ENCODE measurements at places on chromosomes 16 and 17.

GRCh38 chr17:76536511-76537287 lies 810 bp downstream of the CYGB start:
- DNase-seq: no peak

DNA sequence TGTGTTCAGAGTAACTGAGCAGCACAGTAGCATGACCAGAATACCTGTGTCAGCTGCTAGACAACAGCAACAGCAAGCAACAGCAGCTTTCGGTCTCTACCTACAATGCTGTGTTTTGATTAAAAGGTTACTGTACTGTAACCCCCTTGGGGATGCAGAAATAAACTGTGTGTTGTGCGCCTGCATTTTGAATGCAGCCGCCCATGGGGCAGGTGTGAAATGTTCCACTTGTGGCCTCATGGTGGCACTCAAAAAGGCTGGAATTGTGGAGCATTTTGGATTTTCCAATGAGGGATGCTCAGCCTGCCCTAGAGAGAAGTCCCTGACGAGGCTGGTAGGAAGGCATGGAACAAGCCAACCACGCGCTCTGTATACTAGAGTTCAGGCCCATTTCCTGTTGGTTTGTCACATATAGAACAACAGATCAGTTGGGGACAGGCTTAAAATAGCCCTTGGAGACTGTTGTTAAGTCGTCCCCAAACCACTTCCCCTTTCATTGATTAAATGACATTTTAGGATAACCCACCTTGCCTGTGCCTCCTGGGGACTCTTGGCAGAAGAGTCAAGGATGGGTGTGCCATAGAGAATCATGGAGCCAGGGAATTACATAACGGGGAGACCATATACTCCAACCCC lies 27.1 kb downstream of the SCPEP1 start:
- peak; percentile 41 for DNase-seq

DNA sequence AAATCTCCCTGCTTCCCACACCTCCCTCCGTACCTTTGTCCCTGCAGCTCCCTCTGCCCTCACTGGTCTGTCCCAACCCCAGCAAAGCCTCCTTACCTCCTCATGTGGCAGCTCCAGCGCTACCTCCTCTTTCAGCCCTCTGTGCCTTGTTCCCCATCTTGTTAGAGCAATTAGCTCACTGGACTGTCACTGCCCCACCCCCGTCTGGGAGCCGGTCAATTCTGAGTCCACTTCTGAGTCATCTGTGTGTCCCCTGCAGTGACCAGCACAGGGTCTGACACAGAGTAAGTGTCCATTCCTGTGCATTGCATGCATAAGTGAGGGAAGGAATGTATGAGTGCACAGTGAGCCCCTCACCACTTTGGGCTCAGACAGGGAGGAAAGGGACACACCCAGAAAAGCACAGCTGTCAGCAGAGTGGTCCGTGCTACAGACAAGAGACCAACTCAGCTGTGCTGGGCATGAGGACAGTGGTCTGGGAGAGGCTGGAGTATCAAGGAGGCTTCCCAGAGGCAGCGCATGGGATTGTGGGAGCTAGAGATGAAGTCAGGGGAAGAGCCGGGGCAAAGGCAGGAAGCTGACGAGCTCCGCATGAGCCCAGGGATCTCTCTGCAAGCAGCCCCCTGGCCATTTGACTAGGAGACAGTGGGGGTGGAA lies 45.9 kb downstream of the PITPNM3 start:
- no peak for DNase-seq

- peak; percentile 37 for DNase-seq
These were observed 7.9 kb upstream of the SLFN14 start for GRCh38 chr17:35568561-35568960.

GRCh38 chr17:8572764-8573163 lies 57.8 kb downstream of the MYH10 start:
- DNase-seq: no peak

- DNase-seq: peak; percentile 89
These were observed 488.5 kb upstream of the SOX9 start for GRCh38 chr17:71632328-71632727.

DNA sequence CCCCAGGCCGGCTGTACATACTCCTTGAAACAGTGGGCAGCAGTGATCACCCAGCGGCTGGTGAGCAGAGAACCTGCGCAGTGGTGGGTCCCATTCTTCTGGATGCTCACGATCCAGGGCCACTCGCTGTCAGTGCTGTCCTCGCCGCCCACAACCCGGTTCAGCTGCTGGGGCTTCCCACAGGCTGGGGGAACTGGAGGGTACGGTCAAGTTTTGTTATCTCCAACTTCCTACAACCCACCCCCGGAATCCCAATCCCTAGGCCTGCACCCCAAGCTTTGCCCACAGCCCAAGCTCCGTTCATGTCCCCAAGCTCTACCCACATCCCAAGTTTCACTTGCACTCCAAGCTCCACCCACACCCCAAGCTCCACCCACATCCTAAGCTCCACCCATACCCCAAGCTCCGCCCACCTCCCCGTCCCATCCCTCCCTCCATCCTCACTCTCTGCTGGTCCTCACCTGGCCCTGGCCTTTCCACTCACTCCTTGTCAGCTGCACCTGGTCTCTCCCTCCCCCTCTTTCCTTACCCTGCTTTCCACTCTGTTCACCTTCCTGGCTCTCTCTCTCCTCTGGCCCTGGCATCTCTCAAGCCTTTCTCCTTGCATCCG lies 1.8 kb downstream of the PRSS22 start:
- DNase-seq: no peak

DNA sequence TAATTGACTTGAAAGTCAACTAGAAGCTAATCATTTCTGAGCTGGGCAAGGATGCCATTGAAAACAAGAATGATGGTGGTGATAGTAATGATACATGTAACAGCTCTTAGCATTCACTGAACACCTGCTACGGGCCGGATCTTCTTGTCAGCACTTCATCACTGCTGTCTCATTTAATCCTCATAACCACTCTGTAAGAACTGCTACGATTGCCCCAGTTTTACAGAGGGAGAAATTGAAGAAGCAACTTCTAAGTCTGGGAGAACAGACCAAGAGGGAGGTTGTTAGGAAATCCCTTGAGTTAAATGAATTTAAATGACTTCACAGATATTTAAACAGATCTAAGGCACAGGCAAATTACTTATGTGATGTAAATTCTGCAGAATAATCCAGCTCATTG lies 7.0 kb upstream of the GAN start:
- no peak for DNase-seq

GRCh38 chr16:46949241-46949892 lies 24.1 kb downstream of the DNAJA2 start:
- DNase-seq: peak; percentile 53

DNA sequence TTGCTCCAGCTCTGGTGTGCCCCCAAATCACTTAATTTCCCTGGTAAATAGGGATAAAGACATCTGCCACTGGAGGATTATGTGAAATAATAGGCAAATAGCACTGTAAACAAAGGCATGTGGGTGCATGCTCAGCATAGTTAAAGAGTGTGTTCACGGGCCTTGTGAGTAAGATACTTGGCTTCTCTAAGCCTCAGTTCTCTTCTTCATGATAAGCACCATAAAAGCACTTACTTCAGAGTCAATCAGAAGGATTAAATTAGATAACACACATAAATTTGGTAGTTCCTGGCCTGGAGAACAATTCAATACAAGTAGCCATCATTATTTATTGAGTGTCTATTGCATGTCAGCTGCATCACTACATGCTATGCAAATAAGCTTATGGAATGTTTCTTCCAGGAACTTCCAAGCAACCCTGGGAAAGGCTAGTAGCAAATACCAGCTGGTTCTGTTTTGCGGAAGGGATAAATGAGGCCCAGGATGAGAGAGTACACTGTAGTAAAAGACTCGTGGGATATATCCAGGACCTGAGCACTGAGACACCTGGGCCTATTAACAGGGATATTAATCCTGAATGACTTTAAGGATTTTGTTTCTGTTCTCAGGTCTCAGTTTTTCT lies 14.5 kb downstream of the CCL11 start:
- peak; percentile 10 for DNase-seq

DNA sequence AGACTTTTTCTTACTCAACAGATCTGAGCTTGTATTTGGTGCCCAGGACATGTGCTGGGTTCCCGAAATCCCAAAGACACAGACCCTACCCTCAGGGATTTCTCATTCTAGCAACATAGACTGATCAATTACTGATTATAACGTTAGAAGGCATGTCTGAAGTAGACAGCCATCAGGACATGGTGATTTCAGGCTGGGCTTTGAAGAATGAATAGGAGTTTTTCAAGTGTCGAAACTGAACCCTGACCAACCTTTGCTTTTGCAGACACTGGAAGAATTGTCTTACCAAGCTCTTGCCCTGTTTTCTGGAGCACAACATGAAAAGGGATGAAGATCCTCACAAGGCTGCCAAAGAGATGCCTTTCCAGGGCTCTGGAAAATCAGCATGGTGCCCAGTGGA lies 40.0 kb upstream of the IL21R start:
- no peak for DNase-seq

DNA sequence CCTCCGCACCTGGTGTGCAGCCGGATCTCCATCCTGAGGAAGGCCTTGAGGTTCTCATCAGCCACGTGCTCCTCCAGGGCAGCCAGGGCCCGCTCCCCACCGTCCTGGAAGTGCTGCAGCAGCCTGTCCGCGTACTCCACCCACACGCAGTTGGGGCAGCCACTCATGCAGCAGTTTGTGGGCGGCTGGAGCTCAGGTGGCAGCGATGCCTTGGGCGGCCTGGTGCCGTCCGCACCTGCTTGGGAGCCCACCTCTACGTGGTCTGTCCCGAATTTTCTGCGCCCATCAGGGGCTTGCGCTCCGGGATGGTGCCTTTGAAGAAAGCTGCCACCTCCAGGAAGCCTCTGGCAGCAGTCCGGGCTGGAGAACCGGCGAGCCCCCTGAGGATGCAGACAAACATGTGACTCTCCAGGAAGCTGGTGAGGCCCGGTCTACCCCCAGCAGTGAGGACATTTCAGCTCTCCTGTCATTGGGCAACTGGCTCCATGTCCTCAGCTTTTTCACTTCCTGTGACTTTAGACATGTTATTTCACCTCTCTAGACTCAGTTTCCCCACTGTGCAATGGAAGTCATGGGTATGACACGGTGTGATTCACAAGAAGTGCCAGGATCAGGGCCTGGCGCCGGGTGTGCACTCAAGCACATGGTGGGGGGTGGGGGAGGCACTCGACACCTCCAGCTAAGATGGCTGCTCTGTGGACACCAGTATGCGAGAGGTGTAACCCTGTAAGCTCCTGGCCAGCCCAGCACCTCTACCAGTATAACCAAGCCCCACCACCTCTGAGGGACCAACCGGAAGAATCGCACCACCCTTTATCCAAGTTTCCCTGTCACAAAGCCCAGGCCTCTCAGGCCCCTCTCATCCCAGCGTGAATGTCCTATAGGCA lies 957 bp downstream of the OXLD1 start:
- DNase-seq: peak; percentile 49

DNA sequence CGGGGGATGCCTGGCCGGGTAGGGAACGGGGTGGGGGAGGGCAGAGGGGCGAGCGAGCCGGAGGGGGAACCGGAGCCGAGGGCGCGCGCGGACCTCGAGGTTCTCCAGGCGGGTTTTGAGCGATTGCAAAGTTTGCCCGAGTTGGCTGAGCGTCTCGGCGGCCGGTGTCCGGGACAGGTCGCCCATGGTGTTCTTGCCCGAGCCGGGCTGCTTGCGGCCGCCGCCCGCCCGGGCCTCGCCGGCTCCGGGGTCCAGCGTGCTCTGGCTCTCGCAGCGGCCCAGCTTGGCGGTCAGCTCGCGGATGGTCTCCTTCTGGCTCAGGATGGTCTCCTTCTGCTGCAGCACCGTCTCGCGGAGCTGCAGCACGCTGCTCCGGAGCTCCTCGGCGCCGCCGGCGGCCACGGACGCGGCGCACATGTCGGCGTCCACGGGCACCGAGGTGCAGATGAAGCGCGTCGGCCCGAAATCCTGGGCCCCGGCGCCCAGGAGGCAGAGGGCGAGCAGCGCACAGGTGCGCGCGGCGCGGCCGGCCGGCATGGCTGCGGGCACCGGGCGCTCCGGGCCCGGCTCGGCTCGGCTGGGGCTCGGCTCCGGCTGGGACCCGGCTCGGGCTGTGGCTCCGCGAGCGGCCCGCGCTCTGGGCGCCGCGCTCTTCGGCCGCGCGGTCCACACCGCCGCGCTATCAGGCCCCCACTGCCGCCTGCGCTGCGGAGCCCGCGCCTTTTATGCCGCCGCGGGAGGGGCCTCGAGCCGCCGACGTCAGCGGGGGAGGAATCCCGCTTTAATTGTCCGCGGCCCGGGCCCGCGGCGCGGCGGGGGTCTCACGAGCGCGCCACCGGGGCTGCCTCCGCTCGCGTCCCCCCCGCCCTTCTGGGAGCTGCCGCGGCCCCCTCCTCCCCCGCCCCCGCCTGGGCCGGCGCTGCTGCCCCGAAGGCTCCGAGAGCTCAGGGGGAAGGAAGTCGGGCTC lies at the start of gene NPTX1:
TSS of gene NPTX1 (minus strand) at position 698 of the 967 bp plus-strand sequence. CDS start at position 537, 161 bp downstream.
- DNase-seq: peak; percentile 79

DNA sequence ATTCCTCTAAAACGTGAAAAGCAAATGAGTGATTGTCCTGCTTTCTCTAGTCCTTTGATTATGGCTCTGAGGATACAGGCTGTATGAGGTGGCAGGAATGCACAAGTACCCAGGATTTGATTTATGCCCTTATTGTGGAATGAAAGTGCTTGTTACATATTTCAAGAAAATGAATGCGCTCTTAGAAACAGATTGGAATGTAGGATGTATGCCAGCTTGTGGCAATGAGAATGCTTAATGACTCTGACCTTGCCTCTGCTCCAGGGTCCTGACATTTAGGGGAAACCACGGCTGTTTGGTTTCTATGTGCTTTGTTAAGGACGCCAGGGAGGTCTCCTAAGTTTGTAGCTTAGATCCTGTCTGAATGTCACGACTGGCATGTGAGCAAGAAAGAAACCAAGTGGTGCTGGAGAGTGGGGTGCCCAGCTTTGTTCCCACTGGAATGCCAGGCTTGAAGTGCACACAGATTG lies 22.0 kb downstream of the PRCD start:
- DNase-seq: no peak

- DNase-seq: no peak
These were observed 72.6 kb upstream of the CDH5 start for GRCh38 chr16:66293932-66294331.

DNA sequence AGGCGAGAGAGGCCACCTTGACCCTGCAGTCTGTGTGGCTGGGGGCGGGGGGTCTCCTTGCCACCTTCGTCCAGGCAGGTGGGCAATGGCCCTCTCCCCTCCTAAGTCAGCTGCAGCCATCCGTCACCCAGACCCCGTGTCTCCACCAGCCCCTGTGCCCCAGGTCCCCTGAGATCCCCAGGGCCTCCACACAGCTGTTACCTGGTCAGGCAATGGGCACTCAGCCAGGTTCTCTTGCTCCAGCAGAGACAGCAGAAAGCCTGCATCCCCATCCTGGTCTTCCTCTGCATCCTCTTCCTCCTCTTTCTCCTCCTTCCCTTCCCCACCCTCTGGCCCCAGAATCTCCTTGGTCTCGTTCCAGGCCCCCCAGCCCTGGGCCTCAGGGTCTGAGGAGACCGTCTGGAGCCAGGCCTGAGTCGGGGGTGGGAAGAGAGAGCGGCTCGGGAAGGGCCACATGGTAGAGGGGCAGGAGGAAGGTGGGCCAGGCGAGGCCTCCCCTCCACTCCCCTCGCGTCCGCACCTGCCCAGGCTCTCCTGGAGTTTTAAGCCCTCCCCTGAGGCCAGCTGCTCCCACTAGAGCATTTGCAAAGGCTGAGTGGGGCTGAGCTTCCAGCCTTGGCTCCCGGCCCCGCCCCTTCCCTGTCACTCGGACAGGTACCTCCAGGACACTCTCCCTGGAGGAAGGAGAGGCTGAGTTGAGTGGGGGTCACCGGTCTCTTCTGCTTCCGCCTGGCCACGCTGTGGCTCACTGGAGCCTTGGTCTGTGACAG lies at the start of gene PABPN1L:
TSS of gene PABPN1L (minus strand) at position 510 of the 770 bp plus-strand sequence. CDS start at position 456, 54 bp downstream.
- peak; percentile 63 for DNase-seq

All from NCI-H69 (cell line).